Stimulated activated CD4-positive, alpha-beta T cell treated with anti-CD3 and anti-CD28 coated beads, Interleukin-2, amount 100 ng/mL, for 48 hours (primary cell): ENCODE measurements at places on chromosomes 7 and 10.

DNA sequence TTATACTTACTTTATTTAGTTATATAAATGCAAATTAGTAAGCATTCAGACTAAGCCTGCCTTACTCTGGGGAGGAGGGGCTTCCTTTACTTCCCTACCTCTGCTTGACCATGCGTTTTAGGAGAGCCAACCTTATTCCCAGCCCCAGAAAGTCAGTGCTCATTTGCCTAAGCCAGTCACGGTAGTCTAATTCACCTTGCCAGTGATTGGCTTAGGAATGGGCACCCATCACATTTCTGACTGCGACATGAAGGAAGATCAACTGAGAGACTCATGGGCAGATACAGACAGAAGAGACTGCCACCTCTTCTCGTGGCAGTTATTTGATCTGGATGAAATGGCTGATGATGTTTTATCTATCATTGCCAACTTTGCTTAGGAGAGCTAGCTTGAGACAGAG lies 29.5 kb downstream of the RPA3 start:
- no peak for DNase-seq

DNA sequence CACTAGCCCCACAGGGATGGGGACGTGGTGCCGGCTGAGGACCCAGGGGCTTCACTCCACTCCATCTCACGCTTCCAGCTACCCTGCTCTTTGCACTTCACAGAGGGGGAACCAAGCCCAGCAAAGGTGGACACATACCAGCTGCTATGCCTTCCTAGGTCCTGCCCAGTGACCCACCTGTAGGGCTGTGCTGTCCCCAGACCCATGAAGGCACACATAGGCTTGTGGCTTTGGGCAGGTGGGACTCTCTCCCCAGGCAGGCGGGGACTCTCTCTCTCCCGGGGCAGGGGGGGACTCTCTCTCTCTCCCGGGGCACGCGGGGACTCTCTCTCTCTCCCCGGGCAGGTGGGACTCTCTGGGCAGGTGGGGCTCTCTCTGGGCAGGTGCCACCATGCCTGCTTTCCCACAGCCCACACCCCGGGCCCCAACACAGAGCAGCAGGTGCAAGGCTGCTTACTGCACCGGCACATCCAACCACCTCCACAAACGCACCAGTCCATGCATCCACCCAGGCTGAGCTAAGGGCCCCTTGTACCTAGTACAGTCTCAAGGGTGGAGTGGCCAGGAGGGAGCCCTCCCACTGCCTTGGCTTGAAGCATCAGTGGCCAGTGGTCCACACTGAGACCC lies 13.8 kb upstream of the GPR146 start:
- DNase-seq = no peak

GRCh38 chr7:112202816-112203215 lies 3.4 kb downstream of the DOCK4 start:
- DNase-seq = peak; percentile 15

DNA sequence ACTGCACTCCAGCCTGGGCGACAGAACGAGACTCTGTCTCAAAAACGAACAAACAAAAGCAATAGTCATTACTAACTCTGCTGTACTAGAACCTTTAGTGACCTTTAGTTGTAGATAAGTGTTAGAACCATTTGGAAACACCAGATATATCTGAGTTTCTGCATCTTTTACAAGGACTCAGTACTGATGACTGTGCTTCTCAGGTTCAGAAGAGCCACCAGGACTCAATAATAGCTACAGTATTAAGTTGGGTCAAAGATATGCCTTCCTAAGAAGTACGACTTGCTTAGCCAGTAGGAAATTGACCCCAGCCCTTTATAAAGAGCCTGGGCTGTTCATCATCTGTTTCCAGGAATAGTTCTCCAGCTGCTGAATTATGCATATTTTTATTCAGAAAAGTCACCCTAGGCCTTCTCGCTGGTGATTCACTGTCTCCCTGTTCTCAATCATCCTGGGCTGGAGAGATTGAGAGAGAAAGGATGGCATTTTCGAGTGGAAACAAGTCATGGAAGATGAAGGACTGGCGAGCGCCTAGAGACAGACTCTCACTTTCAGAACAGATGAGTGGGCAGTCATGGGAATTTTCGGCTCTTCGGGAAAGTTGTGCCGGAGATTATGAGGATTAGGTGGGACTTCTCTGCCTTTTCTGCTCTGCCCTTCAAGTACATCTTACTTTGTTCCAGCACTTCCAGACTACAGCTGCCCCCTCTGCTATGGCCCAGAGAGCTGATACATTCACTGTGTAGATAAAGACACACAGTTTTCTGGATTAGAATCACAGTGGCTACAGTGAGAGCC lies 316.1 kb downstream of the CCDC3 start:
- DNase-seq = no peak

DNA sequence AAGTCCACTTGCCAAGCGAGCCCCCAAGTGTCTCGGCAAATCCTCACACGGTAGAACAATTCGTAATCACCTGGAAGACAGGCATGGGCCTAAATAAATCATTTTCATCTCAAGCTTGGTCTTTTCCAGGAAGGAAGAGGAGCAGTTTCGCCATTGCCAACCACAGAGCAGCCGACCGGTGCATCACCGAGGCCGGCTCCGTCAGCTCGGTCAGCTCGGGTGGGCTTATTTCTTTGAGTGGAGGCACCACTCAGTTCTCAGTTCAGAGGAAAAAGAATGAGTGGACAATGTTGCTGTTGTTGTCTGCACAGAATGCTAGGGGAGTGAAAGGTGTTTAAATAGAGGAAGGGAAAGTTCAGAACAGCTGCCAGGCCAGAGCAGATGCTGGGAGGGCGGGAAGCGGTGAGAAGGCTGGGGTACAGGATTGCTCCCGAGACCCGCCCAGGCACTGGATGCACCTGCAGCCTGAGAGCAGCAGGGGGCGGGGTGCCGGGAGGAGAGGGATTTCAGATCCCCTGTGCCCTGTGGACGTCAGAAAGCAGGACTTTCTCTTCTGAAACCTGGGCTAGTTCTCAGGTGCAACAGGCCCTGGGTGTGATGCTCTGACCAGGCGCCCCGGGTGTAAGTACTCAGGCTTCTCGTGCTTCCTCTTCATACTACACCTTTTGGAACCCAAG lies 17.7 kb upstream of the IGFBP3 start:
- no peak for DNase-seq

DNA sequence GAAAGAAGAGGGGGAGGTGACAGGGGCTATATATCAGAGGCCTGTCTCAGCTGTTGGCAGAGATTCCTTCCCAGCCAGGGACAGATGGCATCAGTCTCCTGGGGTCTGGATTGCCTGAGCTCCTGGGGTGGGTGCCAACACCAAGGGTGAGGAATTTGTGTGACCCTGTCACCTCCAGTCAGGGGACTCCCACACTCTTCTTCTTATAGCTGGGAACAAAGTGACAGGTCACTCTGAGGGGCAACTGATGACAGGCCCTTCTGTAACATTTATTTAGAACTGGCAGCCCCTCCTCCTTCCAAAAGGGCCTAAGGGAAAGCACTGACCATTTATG lies 53.7 kb upstream of the DUSP5 start:
- DNase-seq = no peak

- DNase-seq = no peak
Observed at GRCh38 chr10:12418725-12419261, 69.4 kb downstream of the CAMK1D start.

- no peak for DNase-seq
Observed at GRCh38 chr10:118692872-118693271, 61.9 kb downstream of the CACUL1 start.

DNA sequence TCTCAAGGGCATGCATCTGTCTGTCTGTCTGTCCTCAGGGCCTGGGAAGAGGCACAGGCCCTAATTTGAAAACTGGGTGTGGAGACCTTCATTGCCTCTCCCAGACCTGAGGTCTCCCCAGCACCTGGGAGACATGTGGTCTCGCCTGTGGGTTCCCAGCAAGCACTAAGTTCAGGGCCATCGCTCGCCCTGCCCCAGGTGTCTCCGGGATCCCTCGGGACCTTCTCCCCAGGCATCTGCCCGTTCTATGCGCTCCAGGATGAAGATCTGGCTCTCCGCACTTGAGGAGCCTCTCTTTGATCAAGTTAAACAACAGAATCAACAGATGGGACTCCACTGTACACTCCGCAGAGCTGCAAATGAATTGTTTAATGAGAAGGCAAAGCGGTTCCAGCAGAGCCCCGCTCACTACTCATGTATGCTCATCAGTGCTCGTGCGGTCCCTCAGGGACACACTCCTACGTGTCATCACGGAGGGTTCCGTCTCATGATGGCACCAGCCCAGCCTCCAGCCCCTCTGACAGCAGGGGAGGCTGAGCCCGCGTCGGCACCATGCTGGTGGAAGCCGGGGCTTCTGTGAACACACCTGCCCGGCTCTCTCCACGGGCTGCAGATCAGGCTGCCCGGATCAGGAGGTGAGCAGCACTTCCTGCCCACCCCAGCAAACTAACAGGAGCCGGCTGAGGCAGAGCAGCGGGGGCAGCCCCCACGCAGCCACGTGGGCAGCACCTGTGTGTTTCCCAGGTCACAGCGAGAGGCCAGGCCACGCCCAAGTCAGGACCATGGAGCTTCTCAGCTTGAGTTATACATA lies 132.8 kb downstream of the TCERG1L start:
- no peak for DNase-seq

GRCh38 chr7:103797647-103798307 lies 191.7 kb downstream of the RELN start:
- DNase-seq = no peak

- no peak for DNase-seq
Observed at GRCh38 chr7:33710608-33711007, 194.7 kb upstream of the BMPER start.

DNA sequence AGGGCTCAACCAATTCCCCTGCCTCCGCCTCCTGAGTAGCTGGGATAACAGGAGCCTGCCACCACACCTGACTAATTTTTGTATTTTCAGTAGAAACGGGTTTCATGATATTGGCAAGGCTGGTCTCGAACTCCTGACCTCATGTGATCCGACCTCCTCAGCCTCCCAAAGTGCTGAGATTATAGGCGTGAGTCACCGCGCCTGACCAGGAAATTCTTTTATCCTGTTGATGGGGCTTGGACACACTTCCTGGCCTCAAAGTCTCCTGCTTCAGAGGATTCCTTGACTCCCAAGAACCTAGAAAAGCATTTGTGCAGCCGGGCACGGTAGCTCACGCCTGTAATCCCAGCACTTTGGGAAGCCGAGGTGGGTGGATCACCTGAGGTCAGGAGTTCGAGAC lies 16.2 kb downstream of the ZNF425 start:
- DNase-seq = no peak

- DNase-seq = no peak
Observed at GRCh38 chr7:159027789-159028507, 116.7 kb downstream of the VIPR2 start.

GRCh38 chr10:79176949-79177602 lies 108.3 kb downstream of the ZMIZ1 start:
- no peak for DNase-seq

- DNase-seq = no peak
Observed at GRCh38 chr10:43128958-43129706, 9.1 kb upstream of the CSGALNACT2 start.

- no peak for DNase-seq
Observed at GRCh38 chr10:43187213-43187612, 49.0 kb downstream of the CSGALNACT2 start.

GRCh38 chr7:38224392-38224791 lies 46.3 kb downstream of the STARD3NL start:
- no peak for DNase-seq

GRCh38 chr7:55244006-55244745 lies 121.0 kb upstream of the LANCL2 start:
- no peak for DNase-seq

DNA sequence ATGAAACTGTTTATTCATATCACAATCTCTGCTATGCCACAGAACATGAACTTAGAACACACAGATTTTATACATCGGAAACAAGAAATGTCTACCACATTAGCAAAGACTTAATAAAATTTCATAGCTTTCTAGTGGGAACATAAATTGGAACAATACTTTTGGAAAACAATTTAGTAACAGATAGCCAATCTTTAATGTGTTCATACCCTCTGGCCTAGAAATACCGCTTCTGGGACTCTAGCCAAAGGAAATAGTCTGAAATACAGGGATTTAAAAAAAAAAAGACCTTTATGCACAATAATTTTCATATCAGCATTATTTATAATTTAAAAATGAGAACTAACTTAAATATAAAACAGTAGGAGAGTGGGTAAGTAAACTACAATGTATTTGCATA lies 168.5 kb downstream of the PLXNA4 start:
- DNase-seq = no peak

GRCh38 chr10:21831986-21832820 lies 171.3 kb downstream of the DNAJC1 start:
- DNase-seq = no peak

DNA sequence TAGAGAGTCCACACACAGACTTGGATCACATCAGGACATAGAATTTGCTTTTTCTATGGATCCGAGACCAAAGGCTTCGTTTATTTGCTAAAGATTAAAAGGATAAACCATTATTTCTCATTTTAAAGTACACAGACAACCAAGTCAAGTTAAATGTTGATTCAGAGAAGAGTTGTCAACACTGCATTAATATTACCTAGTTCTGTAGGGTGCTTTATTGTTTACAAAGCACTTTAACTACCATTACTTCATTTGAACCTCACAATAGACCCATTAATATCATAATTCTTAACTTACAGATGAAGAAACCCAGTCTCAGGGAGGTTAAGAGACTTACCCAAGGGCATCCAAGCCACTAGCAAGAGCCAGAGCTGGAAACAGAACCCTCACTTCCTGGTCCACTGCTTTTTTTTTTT lies 43.2 kb upstream of the GSAP start:
- no peak for DNase-seq

DNA sequence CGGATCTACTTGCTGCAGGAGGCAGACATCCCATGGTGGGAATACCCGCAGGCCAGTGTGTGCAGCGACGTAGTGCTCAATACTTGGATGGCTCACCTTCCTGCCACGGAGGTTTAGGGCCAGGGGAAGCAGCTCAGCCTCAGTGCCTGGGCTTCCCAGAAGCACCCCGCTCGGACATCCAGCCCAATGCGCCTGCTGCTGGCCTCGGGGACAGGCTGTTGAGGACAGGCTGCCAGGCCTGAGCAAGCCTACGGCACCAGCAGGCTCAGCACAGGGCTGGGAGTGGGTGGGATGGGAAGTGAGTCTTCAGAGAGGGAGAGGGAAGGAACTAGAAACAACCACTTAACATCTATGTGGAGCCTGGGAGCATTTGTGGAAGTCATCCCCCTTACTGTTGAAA lies 441.3 kb upstream of the MGMT start:
- no peak for DNase-seq

GRCh38 chr10:101538446-101538845 lies 49.6 kb downstream of the POLL start:
- DNase-seq = no peak

GRCh38 chr7:153829525-153829924 lies 222.7 kb upstream of the DPP6 start:
- no peak for DNase-seq

GRCh38 chr10:90461437-90462155 lies 396.2 kb downstream of the HTR7 start:
- DNase-seq = no peak

DNA sequence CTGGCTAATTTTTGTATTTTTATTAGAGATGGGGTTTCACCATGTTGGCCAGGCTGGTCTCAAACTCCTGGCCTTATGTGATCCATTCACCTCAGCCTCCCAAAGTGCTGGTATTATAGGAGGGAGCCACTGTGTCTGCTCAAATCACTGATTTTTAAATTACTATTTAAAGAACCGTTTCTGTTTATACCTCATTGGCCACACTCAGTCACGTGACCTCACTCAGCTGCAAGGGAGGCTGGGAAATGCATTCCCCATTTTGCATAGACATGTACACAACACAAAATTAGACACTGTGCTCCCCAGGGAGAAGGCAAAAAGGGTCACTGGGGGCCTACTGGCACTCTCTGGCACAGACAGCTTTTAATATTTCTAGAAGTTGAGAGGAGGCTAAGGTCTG lies 13.6 kb upstream of the CALU start:
- DNase-seq = no peak

GRCh38 chr10:48600645-48601505 lies 4.0 kb downstream of the ARHGAP22 start:
- DNase-seq = no peak
